Naive B cell (primary cell): ENCODE measurements at places on chromosomes 6 and 20.

DNA sequence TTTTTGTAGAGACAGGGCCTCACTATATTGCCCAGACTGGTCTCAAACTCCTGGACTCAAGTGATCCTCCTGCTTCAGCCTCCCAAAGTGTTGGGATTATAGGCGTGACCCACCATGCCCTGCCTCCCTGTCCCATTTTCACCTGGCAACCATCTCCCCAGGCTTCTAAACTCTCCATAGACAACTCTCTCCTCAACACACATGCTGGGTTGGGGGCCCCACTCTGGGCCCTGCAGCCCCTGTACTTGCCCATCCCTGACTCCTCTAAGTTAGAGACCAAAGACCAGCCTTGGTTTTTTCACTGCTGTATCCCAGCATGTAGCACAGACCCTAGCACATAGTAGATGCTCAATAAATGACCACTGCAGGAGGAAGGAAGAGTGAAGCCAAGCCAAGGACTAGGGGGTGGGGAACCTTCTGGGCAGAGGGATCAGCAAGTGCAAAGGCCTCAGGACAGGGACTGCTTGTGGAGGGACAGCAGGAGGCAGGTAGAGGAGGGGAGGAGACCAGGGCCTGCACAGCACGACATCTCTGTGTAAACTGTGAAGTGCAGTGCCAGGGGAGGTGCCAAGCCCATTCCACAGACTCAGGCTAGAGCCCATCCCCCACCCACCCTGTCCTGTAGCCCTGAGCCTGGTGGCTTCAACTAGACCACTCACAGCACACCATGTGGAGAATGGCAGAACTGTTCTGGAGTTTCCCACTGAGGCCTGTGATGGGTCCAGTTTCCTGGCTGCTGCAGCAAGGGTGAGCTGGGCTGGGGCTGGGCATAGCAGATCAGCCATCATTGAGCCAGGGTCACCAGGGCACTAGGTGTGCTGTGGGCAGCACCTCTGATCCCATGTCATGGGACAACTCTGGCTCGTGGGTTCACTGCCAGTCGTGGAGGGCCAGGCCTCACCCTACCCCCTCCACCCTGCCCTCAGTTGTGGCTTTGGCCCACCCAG, 3.4 kb upstream of the SRC start:
- no peak for DNase-seq

- no peak for DNase-seq
Measured at GRCh38 chr20:63903796-63904561, 9.1 kb downstream of the DNAJC5 start.

DNA sequence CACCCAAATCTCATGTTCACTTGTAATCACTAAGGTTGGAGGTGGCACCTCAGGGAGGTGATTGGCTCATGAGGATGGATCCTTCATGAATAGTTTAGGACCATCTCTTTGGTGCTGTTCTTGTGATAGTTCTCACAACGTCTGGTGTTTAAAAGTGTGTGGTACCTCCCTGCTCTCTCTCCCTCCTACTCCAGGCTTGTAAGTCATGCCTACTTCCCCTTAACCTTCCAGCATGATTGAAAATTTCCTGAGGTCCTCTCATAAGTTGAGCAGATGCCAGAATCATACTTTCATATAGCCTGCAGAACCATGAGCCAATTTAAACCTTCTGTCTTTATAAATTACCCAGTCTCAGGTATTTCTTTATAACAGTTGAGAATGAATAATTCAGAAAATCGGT, 16.6 kb downstream of the HLA-A start:
- no peak for DNase-seq

DNA sequence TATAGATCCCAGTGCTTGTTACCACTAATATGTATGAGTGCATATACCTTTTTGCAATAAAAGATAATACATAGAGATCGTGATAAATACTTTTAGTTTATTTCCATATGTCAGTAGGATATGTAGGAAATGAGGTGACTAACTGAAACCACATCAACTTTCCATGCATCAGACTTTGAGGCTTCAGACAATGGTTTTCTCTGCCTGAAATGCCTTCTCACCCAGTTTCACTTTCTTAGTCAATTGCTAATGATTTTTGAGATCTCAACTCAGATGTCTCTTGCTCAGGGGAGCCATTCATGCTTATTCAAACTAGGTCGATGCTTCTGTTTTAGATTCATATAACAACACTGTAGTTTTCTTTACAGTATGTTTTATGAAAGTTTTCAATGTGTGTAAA, 626.6 kb upstream of the ADGRB3 start:
- DNase-seq = no peak

- DNase-seq = no peak
Measured at GRCh38 chr20:8646033-8646441, 422.9 kb upstream of the PLCB4 start.

DNA sequence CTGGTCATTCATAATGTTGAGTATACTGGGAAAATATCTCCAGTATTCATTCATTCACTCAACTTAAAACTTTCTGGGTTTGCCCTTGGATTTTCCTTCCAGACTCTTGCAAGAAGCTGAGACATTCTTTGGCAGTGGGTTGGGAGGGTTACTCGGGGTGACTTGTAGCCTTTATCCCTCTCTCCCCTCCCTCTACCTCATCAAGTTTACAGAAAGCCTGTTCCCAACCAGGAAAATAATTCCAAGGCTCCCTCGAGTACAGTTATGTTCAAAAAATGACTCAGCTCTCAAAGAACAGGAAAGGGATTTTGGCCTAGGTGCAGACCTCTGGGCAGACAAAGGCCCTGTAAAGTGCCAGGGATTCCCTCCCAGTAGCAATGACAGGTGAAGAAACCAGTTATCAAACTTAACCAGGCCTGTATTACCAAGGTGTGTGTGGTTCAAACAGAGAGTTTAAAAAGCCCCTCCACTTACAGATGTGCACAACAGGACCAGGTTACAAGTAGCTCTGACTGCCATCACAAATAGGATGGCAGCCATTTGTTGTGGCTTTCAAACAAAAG, 22.2 kb downstream of the FKBP1A start:
- DNase-seq = no peak

DNA sequence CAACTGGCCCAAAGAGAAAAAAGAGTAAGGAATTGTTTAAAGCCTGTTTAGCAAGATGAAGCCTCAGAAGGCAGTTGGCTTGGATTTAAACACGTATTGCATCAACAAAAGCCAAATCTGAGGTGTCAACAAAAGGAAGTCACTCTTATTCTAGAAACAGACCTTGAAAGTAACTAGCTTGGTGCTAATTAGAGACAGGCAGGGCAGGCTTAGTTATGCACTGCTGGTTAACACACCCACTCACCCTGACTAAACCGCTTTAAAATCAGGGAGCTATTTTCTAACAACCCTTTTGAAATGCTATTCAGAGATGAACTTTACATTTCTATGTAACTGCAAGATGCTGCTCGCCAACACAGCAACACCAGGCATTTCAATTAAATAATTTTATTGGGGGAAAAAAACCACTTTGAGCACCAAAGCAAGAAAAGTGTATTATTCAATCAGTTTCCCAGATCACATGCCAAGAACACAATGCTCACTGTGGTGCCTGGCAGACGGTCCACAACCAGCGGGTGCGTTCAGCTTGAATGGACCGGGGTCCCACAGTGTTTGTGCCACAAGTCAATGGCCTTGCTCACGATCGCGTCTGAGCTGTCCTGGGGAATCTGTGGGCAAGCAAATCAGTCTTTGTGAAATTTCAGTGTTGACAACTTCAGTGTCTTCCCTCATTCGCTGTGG, 23.6 kb downstream of the TBC1D7 start:
- DNase-seq = peak; percentile 49

GRCh38 chr20:36243726-36244125, 7.4 kb downstream of the AAR2 start:
- no peak for DNase-seq

DNA sequence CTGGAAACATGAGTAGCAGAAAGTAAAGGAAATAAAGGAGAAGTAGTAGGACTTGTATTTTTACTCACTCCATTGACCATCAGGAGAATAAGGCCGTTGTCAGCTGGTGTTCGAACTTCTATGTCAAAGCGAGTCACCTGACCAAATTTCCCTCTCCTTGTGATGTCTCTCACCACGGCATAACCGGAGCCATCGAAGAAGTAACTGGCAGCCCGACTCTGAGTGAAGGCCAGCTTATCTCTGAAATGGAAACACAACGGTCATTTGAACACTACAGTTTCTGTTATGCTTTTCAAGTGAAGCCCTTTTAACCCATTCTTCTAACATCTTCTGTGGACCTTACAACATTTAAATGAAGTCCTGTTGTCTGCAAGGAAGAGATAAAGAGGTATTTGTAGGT, 51.7 kb downstream of the FAM229B start:
- DNase-seq = no peak

DNA sequence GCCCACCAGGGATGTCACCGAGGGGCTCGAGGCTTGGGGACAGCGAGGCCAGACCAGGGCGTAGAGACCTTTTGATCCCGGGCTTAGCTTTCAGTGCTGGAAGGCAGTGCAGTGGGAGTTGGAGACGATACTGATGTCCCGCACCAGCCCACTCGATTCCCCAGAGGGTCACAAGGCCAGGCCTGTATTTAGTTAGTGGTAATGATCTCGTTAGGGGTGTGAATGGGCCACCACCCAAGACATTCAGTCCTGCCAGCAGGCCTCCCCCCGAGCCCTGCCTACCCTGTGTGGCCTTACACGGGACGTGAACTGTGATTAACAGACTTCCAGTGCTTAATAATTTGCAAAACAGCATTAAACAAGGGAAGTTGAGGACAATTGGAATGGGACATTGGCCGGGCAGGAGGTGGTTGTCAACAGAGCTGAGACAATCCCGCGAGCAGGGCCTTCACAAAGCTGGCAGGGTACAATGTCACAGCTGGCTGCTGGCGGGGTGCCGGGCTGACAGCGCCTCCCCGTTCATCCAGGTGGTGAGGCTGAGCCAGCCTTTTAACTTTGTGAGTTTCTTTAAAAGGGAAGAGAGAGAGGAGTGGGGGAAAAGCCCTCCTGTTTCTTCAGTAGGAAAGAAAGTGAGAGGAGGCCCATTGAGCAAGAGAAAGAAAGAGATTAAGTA, 175.3 kb upstream of the RALGAPA2 start:
- no peak for DNase-seq

DNA sequence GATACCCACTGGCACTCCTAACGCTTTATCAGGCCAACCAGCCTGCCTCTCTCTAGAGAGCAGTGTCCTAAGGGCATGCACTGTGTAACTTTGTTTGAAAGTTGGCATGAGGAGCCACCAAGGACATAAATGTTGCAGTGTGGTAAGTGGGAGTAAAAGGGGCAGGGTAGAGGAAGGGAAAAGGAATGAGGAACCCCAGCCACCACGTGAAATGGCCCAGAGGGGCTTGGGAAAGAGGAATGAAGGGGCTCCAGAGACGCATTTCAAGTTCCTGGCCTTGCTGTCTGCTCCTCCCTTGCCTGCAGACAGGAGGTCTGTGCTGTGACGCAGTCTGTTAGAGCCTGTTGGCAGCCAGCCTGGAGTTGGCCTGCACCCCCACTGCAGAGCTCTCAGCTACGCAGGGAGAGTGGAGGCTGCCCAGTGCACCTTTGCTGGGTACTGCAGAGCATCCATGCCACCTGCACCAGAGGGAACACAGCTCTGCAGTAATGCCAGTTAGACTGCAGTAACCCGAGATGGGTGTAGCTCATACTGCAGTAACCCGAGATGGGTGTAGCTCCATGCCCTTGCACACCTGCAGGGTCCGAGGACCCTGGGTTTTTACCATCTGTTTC, 86.8 kb upstream of the SNAP25 start:
- no peak for DNase-seq

DNA sequence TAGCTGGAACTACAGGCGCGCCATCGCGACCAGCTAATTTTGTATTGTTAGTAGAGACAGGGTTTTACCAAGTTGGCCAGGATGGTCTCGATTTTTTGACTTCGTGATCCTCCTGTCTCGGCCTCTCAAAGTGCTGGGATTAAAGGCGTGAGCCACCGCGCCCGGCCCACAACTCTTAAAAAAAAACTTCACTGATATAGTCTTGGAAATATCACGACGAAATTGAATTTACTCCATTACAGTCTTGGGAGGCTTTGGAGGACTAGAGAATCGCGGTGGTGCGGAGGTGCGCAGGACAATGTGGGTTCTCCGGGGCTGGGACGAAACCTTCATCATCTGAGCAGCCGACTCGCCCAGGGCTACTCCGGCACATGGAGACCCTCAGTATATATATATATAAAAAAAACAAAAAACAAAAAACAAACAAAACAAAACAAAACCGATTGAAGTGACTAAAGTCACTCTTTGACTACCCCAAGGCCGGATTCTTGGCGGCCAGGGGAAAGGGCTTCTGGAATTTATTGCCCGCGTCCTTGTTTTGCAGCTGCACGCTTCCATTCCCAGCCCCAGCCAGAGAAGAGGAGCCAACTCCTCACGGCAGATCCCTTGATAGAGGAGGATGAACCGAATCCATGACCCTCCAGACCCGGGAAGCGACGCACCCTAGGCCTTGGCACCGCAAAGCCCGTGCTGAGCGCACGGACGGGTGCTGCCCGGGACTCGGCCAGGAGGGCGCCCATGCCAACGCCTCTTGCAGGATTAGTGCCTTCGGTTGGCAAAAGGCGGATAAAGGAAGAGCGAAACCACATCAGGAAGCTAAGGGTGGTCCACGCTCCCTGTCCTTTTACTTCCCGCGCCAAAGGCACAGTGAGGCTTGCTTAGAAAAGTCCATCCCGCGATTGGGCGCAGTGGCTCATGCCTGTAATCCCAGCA, 1.7 kb upstream of the GCM2 start:
- no peak for DNase-seq

DNA sequence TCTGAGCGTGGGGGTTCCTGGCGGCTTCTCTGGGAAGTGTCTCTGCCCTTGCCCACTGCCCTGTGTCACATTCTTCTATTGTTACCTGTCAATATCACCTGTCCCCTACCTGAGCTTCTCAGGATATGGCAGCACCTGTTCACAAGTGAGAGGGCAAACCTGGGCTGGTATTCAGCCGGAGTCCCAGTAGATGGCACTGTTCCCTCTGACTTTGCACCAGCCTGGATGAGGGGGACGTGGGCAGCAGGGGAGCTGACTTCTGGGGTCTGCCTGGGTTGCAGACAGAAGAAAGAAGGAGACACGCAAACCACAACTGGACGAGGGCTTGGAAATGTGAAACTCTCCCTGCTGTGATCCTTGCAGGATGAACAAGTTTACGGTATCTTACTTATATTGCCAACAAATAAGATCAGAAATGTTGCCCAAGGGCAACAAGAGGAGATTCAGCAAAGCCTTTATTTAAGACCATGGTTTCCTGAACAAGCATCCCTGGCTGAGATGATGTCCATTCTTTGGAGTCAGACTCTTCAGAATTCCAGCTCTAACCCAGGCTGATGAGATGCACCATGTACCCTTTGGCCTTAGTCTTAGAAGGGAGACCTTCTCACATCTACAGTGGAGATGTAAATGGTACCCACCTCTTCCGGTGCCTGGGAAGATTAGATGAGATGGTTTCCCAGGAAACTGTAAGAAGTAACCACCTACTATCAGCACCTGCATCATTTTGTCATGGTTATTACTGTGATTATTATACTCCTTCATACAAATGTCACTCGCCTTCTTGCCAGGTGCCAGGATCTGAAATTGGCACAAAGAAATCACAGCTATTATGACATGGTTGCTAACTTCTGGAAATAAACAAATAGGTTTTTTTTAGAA, 400.0 kb upstream of the CDH4 start:
- DNase-seq = no peak
